Cerebellar nuclear complex (tissue), 1 donor: ENCODE measurements at places on chromosomes 16 and 17.

- DNase-seq, result no peak
Observed at GRCh38 chr16:70576431-70577255, 53.0 kb downstream of the SF3B3 start.

- DNase-seq, result no peak
Observed at GRCh38 chr17:42900460-42901331, at the start of gene G6PC1. G6PC1 (plus strand) TSS chr17:42900799; CDS start chr17:42900877, 78 bp downstream.

DNA sequence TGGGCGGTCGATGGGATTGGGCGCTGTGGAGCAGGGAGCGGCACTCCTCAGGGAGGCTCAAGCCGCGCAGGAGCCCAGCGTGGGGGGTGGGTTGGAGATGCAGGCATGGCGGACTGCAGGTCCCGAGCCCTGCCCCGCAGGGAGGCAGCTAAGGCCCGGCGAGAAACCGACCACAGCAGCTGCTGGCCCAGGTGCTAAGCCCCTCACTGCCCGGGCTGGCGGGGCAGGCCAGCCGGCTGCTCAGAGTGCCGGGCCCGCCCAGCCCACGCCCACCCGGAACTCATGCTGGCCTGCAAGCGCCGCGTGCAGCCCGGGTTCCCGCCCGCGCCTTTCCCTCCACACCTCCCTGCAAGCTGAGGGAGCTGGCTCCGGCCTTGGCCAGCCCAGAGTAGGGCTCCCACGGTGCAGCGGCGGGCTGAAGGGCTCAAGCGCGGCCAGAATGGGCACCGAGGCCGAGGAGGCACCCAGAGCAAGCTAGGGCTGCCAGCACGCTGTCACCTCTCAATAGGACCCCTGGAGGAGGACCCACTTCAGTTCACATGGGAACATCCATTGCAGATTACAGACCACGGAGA is 20.5 kb upstream of the METTL16 start:
- no peak for DNase-seq

- no peak for DNase-seq
Observed at GRCh38 chr17:58420827-58421226, 3.5 kb upstream of the RNF43 start.

GRCh38 chr17:14302431-14303099 is 1.7 kb downstream of the HS3ST3B1 start:
- DNase-seq, result no peak

DNA sequence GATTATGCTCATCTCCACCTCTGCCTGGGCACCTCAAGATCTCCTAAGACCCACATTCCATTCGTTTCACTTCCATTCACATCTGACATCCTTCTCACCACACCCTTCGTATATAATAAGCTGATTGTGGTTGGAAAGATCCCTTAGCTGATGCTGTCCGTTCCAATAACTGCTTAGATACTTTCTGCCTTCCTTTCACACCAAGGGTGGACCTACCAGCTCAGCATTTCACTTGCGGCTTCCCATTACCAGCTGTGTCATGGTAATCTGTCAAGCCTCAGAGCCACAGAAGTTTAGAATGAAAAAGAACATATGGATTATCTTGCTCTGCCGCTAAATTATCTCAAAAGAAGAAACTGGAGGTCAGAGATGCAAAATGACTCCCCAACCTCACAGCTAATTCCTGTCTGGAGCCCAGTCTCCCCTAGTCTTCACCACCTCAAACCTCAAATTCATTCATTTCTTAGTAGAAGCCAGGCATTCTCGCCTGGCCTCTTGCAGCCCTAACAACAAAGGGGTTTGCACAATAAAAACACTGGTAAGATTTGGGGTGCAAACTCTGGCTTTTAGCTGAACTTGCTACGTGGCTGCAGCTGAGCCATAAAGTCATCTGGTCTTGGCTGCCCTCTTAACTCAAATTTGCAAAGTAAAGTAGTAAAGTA is 182.8 kb upstream of the HS3ST3A1 start:
- no peak for DNase-seq

DNA sequence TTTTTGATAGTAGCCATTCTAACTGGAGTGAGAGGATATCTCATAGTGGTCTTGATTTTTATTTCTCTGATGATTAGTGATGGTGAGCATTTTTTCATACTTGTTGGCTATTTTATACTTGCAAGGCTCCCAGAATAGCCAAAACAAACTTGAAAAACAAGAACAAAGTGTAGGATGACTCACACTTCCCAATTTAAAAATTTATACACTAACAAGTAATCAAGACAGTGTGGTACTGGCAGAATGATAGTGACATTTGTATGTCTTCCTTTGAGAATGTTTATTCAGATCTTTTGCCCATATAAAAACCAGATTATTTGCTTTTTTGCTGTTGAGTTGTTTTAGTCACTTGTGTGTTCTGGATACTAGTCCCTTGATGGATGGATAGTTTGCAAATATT is 17.8 kb downstream of the SPECC1 start:
- no peak for DNase-seq

DNA sequence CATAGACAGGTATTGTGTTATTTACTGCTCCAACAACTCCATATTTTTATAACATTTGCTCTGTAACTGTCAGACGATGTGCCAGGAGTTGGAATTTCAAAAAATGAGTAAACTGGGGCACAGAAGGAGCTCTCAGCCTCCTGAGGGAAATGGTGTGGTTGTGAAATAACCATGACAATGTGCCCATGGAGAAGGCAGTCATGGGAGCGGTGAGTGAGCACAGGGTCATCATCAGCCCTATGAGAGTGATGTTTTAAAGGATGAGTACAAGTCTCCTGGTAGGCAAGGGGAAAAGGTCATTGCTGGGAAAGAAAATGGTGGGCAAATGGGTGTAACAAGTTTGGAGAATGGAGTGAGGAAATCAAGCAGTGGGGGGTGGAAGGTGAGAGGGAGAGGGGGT is 115.0 kb upstream of the SEC14L1 start:
- DNase-seq, result no peak

- DNase-seq, result no peak
Observed at GRCh38 chr16:83789642-83790401, 18.0 kb upstream of the HSBP1 start.

DNA sequence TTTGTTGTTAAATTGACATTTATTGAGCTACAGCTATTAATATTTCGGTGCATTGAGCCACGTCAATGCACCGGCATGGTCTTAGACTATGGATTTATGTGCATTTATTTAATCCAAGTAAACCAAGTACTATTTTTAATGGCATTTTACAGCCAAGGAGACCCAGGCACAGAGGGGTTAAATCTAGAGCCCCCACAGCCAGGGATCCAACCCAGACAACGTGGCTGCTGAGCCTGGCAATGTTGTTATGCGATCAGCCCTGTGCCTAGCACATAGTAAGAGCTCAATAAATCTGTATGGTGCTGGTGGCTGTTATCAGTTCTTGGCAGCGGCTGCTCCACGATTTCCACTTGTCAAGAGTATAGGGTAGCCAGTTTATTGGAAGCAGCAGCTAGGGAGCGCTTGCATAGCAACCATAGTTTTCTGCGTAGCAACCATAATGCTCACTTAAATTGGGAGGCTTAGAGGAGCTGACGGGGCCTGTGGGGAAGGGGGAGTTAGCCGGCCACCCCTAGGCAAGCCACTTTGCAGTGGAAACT is 541 bp upstream of the RBBP6 start:
- peak; percentile 77 for DNase-seq

DNA sequence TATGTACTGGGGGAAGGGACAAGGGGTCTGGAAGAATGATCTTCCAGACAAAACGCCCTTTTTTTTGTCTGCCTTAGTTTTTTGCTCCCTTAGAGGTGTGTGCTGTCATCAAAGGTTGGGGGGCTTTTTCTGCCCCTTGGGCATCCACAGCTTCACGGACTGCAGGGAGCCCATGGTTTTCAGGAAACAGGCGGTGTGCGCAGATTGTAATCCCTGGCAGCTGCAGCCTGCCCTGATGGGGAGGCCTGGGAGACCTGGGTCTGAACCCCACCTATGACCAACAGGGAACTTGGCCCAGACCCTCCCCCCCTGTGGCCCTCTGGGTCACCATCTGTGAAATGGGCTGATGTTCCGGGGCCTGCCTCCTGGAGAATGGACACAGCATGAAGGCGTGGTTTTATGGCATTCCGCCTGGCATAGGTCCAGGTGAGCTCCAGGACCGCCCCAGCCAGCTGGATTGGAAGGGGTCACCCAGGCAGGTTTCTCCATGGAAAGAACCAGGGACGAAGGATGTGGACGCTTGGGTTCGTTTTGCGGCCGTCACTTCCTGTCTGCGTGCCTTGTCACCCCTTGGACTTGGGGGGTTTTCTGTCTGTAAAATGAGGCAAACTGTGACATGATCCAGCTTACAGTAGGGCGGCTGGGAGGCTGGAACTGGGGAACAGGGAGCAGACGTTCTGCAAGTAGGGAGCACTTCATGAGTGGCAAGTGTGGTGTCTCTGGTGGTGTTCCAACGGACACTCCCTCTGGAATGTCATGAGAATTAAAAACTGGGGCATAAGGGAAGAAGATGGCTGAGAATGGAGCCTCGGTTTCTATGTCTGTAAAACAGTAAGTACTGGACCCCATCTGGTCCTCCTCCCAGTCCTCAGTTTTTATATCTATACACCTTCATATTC is 1.5 kb downstream of the CPNE2 start:
- no peak for DNase-seq

DNA sequence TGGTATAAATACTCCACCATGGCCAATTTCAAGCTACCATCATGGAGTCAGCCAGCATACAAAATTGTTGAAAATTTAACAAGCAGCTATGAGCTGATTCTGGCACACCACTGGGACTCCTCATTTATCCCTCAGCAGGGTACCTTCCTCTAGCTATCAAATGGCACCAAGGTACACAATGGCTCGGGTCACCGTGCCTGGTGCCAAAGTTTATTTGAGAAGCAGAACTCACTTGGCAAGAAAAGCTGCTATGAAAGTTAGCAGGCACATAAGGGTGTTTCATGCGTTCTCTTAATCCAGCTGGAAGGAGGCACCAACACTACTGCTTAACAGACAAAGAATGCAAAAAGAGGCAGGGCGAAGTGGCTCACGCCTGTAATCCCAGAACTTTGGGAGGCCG is 51.6 kb downstream of the IKZF3 start:
- DNase-seq, result no peak

DNA sequence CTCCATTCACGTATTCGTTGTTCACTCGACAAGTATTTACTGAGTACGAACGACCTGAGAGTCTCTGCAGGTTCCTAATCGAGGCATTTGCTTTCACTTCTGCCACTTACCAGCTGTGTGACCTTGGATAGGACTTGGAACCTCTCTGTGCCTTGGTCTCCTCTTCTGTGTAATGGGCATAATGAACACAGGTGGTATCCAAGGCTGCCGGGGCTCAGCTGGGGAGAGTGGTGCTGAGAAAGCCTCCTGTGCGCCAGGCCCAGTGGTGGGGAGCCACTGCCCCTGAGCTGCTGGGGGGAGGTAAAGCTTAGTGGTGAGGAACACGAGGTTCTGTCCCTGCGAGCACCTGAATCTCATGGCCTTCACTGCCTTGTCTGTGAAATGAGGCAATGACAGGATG is 150.7 kb downstream of the IRF8 start:
- no peak for DNase-seq

- DNase-seq, result no peak
Observed at GRCh38 chr16:477301-478157, 50.0 kb upstream of the CAPN15 start.

GRCh38 chr17:36880268-36880905 is 56.9 kb upstream of the LHX1 start:
- DNase-seq, result no peak

GRCh38 chr17:869086-869485 is 86.9 kb downstream of the MRM3 start:
- no peak for DNase-seq

GRCh38 chr17:45387739-45388138 is 44.9 kb downstream of the ARHGAP27 start:
- DNase-seq, result no peak

DNA sequence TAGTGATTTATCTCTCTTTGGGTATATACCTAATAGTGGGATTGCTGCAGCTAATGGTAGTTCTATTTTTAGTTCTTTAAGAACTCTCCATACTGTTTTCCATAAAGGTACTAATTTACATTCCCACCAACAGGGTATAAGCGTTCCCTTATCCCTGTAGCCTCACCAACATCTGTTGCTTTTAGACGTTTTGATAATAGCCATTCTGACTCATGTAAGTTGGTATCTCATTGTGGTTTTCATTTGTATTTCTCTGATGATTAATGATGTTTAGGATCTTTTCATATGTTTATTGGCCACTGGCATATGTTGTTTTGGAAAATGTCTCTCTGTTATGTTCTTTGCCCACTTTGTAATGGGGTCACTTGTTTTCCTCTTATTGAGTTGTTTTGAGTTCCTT is 88.5 kb upstream of the ZNF267 start:
- no peak for DNase-seq

GRCh38 chr16:29146266-29146665 is 161.4 kb downstream of the LAT start:
- no peak for DNase-seq

- no peak for DNase-seq
Observed at GRCh38 chr17:80169784-80170500, at the start of gene CARD14. CARD14 (plus strand) TSS chr17:80170030; CDS start chr17:80181439, 11,409 bp downstream.

DNA sequence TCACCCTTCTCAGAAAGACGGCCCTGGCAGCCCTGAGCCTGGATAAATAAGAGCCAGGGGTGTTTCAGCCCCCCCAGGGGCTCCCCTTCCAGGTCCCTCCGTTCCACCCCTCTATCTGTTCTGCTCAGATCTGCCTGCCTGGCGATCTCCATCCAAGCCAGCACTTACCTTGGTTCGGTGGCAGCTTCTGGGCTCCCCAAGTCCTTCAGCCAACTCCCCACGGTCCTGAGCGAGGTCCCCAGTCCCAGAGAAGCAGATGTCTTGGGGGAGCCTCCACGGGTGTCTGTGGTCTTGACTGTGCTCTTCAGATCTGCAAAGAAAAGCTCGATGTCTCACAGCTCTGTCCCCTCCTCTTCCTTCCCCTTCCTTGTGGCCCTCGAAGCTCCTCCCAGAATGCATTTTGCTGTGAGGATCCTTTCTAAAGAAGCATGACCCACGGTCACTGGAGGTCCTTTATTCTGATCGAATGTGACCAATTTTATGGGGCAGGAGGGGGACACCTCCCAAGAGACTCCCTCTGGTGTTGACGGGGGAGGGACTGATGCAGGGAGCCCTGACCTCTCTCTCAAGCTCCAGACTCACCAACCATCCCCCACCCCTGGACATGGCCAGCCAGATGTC is at the start of gene PIK3R6:
Gene PIK3R6, minus strand, starts transcription at position 314 of the 621 bp plus-strand sequence. CDS start 17,880 bp downstream, outside the sequence.
- DNase-seq, result no peak

DNA sequence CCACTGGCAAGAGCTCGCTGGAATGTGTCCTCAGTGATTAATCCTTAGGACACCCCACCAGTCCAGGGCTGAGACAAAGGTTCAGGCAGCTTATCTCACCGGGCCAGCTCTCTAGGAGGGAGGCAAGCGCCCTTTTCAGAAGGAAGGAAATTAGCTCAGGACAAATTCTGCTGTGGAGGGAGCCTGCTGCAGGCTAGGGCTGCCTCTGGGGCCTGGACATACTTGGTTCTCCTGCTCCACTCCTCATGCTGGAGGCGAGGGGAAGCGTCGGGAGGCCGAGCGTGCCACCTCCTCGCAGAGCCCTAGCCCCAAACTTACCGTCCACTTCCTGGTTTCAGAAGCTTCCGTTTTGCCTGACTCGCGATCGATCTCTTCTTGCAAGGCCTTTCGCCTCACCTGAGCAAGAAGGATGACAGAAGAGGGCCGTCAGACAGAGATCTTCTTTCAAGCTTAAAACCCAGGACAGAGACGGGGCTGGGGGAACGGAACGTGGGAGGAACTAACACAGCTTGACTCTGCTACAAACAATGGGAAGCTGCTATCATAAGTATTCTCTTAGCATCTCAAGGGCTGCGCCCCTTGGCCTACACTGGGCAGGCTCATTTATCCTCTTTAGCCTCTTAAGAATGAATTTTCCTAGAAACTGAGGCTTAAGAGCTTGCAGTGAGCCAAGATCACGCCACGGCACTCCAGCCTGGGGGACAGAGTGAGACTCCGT is 7.7 kb downstream of the KNOP1 start:
- DNase-seq, result no peak
